Esophagus squamous epithelium (tissue), 5 donors: ENCODE measurements at places on chromosomes 2 and 18. TPM values are rescaled to one million over a fixed set of nuclear protein-coding genes. Genes with fewer than 3 reads are reported as not detected.

Gene KCNS3
- 11.3 TPM for total RNA-seq

Gene ZNF407
- 6.4 TPM for total RNA-seq

Gene CXCR1
- total RNA-seq = 1.3 TPM

Gene UGT1A8
- total RNA-seq = 1.7 TPM

Gene UCN
- 1.1 TPM for total RNA-seq

Gene ACVR1C
- total RNA-seq = not detected

Gene BARD1
- total RNA-seq = 13.5 TPM

Gene NR4A2
- total RNA-seq = 1.6 TPM

Gene SPATA3
- total RNA-seq = not detected

Gene UGT1A7
- total RNA-seq = 28.1 TPM

Gene ALPP
- total RNA-seq = not detected

Gene CASP10
- total RNA-seq = 17.0 TPM

Gene HOXD12
- not detected for total RNA-seq

Gene DTNA
- total RNA-seq = 75.0 TPM
